ENCODE measurements at places on chromosomes 12 and 14. TPM values are rescaled to one million over a fixed set of nuclear protein-coding genes. Genes with fewer than 3 reads are reported as not detected.
A peak's percentile ranks its signal among the peaks of the same experiment; 100 is the strongest.

Gene OR4K17
- total RNA-seq: not detected

Gene PROX2
- not detected for total RNA-seq

Gene MOK
- 4.3 TPM for total RNA-seq

Gene KRT6A
- total RNA-seq: not detected

Gene EIF2S1
- 152 TPM for total RNA-seq

Gene OTX2
- total RNA-seq: not detected

Gene KRT75
- not detected for total RNA-seq

Gene CLEC4D
- not detected for total RNA-seq

Gene DLK1
- not detected for total RNA-seq

DNA sequence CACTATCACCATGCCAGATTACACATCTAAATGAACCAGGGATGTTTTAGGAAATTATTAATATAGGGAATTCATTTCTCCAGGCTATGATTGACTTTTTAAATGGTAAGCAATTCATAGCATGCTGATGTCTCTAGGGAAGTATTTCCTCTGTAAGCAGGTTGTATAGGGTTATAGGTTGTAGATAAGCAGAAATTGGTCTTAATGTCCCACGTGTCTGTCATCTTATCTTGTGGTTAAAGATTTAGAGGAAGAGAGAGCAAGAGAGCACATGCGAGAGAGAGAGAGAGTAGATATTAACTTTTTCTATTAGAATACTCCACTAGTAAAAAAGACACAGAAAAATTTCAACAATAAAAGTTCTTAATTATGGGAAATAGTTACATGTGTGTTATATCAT is 32.6 kb downstream of the TRHDE start:
- no peak for DNase-seq
- no peak overlapping the region for H3K27ac ChIP-seq
- no peaks in the 10 kb centered on the region for H3K27me3 ChIP-seq
- H3K36me3 ChIP-seq: no peaks in the 10 kb centered on the region
- H3K4me3 ChIP-seq: no peak overlapping the region
- H3K4me1 ChIP-seq: no peaks in the 10 kb centered on the region

DNA sequence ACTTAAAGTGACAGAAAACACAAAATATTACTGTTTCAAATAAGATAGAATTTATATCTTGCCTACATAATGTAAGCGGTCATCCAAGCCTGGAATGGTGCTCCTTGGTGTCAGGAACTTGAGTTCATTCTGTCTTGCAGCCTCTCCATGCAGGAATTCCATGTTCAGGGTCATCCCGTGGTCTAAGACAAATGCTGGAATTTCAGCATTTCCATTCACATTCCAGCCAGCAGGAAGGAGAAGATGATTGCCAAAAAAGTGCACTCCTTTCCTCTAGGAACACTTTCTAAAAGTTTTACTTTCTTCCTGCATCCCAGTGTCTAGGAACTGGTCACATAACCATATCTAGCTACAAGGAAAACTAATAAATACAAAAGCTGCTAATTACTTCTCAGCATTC is 106.3 kb downstream of the PTPRO start:
- no peak overlapping the region for H3K27ac ChIP-seq
- no peak overlapping the region for H3K4me3 ChIP-seq
- DNase-seq: no peak
- H3K4me1 ChIP-seq: no peaks in the 10 kb centered on the region

DNA sequence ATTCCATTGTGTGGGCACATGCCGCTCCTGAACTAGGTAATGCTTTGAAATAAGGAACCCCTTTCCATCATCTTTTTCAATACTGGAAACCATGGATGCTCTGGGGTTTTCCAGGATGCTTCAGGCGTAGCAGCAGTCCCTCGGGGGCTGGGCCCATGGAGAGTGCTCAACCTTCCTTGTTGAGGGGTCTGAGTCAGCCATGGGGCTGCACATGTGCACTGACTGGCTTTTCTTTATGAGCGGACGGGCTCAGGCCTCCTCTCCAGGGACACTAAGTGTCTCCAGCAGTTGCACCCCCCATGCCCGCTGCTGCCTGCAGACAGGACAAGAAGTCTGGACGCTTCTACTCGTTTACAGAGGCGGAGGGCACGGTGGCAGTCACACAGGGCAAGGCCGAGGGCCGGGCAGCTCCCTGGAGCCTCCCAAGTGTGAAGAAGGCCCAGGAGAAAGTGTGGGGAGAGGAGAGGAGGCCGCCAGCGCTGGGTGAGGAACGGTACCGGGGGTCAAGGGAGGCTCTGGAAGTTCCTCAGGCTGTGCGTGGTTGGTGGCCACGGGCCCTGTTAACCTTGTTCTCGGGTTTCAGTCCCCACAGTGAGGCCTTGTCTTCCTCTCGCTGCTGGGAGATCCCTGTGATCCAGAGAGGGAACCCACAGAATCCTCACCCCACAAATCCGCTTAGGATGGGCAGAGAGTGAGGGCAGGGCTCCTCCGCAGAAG is 51.2 kb downstream of the TEAD4 start:
- H3K36me3 ChIP-seq: no peaks in the 10 kb centered on the region
- DNase-seq: no peak
- H3K4me3 ChIP-seq: no peak overlapping the region
- H3K4me1 ChIP-seq: peaks cover 2% of the 10 kb centered on the region

DNA sequence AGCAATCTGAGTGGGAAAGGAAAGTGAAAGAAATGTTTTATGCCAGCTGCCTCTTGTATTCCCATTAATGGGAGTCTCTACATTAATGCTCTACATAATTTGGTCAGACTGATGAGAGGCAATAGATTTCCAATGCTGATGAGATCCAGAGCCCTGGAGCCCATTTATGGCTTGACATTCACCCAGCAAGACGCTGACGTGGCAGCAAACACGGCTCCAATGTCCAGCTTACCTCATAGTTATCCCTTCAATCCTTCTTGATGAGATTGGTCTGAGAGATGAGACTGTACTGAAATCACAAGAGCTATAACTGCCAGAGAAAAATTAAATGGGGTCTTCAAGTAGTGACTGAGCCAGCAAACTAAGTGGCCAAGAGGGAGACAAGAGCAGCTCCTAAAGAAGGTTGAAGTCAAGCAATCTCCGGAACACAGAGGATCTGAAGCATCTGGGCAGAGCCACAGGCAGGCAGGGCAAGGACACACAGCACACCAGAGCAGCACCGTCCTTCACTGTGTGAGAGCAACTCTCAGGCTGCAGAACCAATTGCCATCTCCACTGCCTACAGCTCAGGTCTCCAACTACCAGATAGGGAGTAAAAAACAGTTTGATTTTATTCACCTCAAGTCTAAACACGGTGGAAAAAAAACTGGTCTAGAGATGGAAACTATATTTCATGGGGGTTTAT is 7.3 kb upstream of the MYO1A start:
- no peaks in the 10 kb centered on the region for H3K27me3 ChIP-seq
- DNase-seq: no peak
- H3K4me1 ChIP-seq: no peaks in the 10 kb centered on the region
- no peak overlapping the region for H3K4me3 ChIP-seq
- peaks cover 5% of the 10 kb centered on the region for H3K36me3 ChIP-seq
- H3K27ac ChIP-seq: no peak overlapping the region

GRCh38 chr12:63319936-63320633 is 169.1 kb upstream of the AVPR1A start:
- no peaks in the 10 kb centered on the region for H3K36me3 ChIP-seq
- no peak overlapping the region for H3K4me3 ChIP-seq
- no peaks in the 10 kb centered on the region for H3K27me3 ChIP-seq
- no peaks in the 10 kb centered on the region for H3K4me1 ChIP-seq
- H3K27ac ChIP-seq: no peak overlapping the region
- DNase-seq: peak; percentile 23

GRCh38 chr12:116236148-116236731 is 41.3 kb downstream of the MED13L start:
- H3K27ac ChIP-seq: no peak overlapping the region
- H3K36me3 ChIP-seq: no peaks in the 10 kb centered on the region
- H3K4me3 ChIP-seq: no peak overlapping the region
- H3K4me1 ChIP-seq: no peaks in the 10 kb centered on the region

GRCh38 chr14:75835737-75836136 is 146.1 kb downstream of the TGFB3 start:
- H3K4me1 ChIP-seq: peaks cover 11% of the 10 kb centered on the region
- no peak overlapping the region for H3K27ac ChIP-seq
- no peaks in the 10 kb centered on the region for H3K36me3 ChIP-seq

DNA sequence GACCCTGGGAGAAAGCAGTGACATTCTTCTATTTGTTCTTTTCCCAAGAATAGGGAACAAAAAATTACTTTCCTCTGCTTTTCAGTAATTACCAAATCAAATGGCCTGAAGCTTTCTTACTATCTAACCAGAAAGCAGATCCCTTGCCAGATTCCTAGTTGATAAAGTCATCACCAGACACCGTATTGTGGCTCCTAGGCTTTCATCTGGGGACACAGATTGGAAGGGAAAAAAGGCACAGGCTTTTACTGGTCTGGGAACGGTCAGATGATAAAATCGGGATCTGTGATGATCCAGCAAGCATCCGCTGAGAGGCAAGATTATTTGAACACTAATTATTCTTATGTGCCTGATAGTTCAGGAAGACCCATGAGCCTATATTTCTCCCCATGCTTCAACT is 79.1 kb upstream of the BCL2L14 start:
- H3K36me3 ChIP-seq: no peaks in the 10 kb centered on the region
- H3K27ac ChIP-seq: no peak overlapping the region
- no peaks in the 10 kb centered on the region for H3K4me1 ChIP-seq
- H3K27me3 ChIP-seq: peaks cover 2% of the 10 kb centered on the region

GRCh38 chr14:95391331-95391730 is 71.6 kb upstream of the CLMN start:
- H3K27me3 ChIP-seq: no peaks in the 10 kb centered on the region
- no peak for DNase-seq
- H3K36me3 ChIP-seq: no peaks in the 10 kb centered on the region
- H3K4me1 ChIP-seq: no peaks in the 10 kb centered on the region
- H3K27ac ChIP-seq: no peak overlapping the region
- H3K4me3 ChIP-seq: no peak overlapping the region

DNA sequence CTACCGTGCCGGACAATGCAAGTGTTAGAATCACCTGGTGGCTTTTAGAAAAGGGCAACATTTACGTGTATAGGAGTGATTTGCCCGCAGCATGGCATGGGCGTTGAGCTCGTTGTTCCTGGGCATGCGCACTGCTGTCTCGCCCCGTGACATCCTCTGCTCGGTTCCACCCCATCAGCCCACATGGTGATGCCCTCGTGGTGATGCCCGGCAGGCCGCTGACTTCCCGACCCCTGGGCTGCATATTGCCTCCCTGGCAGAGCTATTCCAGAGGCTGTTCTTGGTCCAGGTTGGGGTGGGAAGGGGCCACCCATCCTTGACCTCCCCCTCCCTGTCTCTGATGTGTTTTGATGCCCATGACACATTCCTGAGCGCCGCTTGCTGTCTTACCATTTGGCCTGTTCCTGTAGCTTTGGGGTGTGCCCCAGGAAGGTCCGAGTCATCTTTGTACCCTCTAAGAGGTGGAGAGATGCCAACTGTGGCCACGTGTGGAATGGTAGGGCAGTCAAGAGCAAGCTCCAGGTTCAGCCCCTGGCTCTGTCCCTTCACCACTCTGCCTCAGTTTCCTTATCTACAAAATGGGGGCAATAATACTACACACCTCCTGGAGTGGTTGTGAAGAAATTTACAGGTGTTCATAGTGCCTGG is 4.8 kb downstream of the HIP1R start:
- no peak overlapping the region for H3K27ac ChIP-seq
- H3K4me3 ChIP-seq: no peak overlapping the region
- peaks cover 13% of the 10 kb centered on the region for H3K4me1 ChIP-seq
- no peaks in the 10 kb centered on the region for H3K36me3 ChIP-seq

DNA sequence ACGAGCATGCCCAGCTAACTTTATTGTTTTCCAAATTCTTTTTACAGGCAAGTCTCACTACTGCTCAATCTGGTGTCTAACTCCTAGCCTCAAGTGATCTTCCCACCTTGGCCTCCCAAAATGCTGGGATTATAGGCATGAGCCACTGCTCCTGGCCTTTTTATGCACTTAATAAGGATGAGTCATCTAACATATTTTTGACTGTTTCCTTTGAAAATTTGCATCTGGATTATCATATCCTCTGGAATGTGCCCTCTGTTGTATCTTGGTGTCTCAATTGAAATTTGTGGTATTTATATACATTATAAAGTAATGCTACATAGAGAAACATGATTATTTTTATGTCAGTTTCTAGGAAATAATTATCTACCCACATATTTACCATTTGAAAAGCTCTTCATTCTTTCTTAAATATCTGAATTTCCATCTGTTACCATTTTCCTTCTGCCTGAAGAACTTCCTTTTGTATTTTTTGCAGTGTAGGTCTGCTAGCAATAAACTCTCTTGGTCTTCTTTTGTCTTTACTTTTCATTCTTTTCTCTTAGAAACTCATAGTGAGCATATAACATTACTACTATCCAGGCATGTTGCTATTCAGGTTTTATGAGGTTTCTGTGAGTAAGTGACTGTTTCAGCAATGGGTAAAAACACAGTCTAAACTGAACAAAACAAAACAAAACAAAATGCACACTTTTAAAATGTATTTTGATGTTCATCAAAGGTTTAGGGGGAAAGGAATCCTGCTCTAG is 52.8 kb upstream of the CNOT2 start:
- no peak overlapping the region for H3K4me3 ChIP-seq
- H3K27me3 ChIP-seq: no peaks in the 10 kb centered on the region
- no peaks in the 10 kb centered on the region for H3K36me3 ChIP-seq
- H3K4me1 ChIP-seq: no peaks in the 10 kb centered on the region

DNA sequence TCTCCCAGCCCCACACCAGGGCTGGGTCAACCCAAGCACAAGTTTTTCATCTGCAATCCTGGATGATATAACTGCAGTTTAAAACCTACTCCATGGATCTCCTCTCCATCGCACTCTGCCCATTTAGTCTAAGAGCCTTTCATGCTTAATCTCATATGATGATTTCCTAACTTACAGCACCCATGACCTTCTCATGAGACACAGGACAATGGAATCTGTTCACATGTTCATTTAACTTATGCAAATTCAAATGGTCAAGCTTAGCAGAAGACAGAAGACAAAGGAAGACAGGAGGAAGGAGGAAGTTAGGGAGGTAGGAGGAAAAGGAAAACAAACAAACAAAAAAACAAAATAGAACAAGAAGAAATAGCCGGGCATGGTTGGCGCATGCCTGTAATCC is 64.6 kb upstream of the PNMA1 start:
- no peak overlapping the region for H3K27ac ChIP-seq
- DNase-seq: no peak
- H3K4me3 ChIP-seq: no peak overlapping the region

DNA sequence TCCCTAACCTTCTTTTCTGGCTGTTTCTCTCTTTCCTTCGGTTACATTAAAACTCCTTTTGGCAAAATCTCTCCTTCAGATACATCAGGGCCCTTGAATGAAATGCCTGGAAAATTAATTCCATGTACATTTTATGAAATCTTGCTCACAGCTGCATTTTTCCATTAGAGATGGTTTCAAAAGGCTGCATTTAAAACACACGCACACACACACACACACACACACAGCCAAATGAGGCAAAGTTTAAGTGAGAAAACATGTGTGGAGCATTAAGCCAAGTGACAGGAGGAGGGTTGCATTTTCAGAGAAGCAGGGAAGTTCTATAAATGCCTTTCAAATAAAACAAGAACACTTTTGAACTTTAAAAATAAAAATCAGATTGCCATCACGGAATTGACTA is 216.4 kb downstream of the LRIG3 start:
- H3K27me3 ChIP-seq: no peaks in the 10 kb centered on the region
- H3K36me3 ChIP-seq: no peaks in the 10 kb centered on the region
- no peaks in the 10 kb centered on the region for H3K4me1 ChIP-seq

Data from fibroblast of lung (primary cell).